ENCODE measurements at places on chromosomes 16 and 17.

DNA sequence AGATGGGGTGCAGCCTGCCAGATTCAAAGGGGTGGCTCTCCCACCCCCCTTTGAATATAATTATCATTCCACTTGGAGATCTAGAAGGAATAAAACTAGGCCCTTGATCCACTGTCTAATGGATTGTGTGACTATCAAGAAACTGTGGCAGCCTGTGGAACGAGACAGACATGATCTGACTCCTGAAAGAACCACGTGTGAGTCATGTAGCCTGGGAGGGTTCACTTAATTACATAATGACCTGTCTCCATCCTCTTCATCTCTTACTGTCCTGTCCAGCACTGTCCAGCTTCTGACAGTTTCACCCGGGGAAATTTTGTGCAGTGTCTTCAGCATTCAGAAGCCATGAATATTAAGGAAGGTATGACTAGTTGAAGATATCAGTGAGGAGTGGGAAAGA lies 43.3 kb upstream of the CDH13 start:
- no peak for DNase-seq

GRCh38 chr16:50721549-50722404 lies 20.1 kb upstream of the CYLD start:
- DNase-seq = no peak

DNA sequence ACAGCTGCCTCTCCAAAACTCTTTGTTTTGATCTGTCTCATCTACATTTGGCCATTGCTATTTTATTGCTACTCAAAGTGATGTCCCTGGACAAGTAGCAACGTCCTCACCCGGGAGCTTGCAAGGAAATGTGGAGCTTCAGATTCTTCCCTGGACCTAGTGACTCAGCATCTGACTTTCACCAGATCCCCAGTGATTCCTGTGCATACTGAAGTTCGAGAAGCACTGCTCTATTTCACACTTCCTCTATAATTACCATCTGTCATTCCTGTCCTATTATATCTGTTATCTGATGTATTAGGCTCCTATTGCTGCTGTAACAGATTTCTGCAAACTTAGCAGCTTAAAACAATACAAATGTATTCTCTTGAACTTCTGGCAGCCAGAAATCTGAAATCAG lies 28.5 kb upstream of the VAT1L start:
- no peak for DNase-seq

DNA sequence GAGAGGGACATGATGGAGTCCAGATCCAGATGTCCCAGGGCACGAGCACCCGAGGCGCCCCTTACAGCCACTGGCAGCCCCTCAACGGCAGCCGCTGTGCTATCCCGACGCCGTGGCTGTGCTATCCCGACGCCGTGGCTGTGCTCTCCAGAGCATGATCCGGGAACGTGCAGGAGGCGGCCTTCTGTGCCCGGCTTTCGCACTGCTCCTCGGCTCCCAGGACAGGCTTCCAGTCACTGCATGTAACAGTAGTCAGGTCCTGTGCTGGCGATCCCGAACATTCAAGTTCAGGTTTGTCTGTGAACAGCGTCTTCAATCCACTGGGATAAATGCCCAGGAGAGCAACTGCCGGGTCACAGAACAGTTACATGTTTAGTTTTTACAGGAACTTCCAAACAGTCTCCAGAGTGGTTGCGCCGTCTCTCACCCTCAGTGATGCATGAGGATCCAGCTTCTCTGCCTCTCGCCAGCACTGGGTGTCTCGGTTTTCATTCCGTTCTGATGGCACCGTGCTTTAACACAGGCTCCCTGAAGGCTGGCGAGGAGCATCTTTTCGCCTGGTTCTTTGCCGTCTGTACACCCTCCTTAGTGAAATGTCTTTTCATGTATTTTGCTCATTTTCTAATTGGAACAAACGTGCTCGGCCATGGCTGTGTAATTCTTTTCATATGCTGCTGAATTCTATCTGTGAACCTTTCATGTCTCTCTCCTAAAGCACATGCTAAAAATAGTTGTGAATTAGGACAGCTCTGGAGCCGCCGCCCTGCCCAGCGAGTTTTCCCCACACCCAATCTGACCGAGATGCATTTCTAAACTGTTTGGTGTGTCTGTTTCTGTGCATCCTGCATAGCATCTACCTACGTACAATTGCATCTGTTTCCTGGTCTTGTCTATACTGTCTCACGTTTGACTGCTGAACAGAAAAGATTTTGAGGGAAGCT lies 72.6 kb upstream of the METRNL start:
- DNase-seq = no peak

- no peak for DNase-seq
Observed at GRCh38 chr17:2400474-2400866, 390 bp downstream of the MNT start.

DNA sequence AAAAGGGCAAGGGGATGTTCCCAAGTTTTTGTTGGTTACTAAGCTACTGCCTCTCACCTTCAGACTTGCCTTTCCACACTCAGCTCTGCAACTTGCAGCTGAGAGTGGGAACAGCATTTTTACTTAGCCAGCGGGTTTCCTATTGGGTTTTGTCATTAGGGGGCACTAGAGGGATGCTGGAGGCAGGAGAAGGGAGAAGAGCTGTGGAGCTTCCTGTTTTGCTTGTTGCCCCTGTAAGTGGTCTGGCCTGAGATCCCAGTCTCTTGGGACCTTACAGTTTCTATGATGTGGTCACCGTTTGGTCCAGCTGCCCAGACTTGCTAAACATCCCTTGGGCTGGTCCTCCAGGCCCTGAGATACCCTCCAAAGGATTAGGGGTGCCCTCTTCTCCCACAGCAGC lies 209.6 kb upstream of the NLRP1 start:
- DNase-seq = no peak

- peak; percentile 95 for DNase-seq
Observed at GRCh38 chr16:684071-684794, at the start of gene JMJD8. TSS of gene JMJD8 (minus strand) at chr16:684334. CDS start at chr16:684319, 15 bp downstream.

DNA sequence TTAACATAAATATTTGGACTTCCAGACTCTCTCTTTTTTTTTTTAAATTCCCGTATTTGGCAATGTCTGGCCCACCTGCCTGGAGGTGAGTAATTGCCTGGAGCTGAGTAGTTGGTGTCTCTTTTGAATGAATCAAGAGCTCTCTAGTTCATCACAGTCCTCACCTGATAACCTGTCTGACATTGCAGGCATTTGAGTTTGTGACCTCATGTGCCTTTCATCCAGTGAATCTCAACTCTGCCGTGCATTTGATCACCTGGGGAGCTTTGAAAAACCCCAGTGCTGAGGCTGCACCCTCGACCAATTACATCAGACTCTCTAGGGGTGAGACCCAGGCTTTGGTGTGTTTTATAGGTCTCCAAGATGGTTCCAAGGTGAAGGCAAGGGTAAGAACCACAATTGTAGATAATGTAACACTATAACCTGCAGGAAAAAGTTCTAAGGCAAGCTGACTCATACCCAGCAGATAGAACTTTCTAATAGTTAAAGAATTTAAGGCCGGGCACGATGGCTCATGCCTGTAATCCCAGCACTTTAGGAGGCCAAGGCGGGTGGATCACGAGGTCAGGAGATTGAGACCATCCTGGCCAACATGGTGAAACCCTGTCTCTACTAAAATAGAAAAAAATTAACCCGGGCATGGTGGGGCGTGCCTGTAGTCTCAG lies 24.5 kb upstream of the HS3ST2 start:
- DNase-seq = no peak

DNA sequence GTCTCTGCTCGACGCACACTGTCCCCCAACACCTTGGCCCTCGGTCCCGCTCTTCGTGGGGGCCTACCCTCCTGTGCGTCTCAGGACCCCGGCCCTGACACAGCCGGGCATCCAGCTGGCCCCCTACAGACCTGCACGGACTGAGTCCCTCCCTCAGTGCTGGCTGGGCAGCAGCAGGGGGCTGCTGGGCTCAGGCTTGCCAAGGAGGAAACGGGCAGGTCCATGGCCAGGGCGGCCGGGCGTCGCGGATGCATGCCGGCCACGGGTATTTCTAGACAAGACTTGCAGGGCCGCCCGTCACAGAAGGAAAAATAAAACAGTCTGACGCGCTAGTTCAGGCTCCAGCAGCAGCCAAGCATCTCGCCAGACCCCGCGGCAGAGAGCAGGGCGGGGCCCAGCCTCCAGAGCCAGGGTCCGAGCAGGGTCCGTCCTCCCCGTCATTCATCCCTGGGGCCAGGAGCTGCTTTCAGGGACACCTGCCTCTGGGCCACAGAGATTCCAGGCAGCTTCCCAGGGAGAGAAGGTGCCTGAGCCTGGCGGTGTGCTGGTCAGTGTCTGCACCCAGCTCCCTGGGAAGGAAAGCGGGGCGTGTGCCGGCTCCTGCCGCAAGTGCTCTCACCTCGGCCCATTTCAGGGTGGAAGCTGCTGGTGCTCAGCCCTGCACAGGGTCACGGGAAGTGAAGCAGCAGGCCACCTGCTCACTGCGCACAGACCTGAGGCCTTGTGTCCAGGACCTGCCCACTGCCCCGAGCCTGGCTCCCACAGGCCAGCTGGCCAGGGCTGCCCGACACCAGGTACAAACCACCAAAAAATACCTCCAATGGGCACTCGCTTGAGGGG lies 7.2 kb upstream of the PVALEF start:
- DNase-seq = no peak

DNA sequence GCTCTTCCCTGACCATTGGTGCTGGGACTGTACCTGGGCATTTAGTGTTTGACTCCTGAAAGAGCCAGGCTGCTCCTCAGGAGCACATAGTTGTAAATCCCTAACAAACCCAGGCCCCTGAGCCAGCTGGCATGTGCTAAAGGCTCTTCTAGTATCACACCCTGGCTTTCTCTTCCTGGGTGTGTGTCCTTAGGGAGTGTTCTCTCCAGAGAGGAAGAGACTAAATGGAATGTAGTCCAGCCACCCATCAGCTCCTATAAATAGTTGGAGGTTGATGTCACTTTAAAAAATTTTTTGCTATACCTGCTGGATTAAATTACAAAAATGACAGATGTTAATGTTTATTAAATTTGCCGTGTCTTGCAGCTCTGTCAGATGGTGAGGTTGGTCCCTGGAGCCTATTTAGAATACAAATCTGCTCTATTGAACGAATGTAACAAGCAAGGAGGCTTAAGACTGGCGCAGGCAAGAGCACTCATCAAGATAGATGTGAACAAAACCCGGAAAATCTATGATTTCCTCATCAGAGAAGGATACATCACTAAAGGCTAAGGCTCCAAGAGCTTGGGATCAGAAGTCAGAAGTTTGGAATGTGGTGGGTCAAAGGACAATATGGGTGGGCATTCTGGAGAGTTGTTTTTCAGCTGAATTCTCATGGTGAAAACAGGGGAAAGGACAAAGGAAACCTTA lies 13.1 kb upstream of the DUSP14 start:
- no peak for DNase-seq

- no peak for DNase-seq
Observed at GRCh38 chr16:69727916-69728270, 1.5 kb upstream of the NQO1 start.

DNA sequence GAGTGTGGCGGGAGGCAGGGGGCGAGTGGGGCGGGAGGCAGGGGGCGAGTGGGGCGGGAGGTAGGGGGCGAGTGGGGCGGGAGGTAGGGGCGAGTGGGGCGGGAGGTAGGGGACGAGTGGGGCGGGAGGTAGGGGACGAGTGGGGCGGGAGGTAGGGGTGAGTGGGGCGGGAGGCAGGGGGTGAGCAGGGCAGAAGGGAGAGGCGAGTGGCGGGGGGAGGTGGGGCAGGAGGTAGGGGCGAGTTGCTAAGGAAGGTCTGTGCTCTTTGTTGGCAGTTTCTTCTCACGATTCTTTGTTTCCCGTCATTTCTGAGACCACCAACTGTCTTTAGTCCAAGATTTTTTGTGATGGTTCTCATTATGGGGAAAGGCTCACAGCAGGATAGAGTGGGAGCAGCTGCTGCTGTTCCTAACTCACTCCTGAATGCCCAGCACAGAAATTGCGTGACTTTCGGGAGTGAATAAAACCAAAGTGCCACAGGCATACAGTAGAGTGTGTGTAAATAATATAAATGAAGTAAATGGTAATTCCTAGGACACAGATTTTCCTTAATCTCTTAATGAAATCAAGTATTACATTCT lies 44.7 kb downstream of the COG7 start:
- DNase-seq = no peak

- DNase-seq = no peak
Observed at GRCh38 chr17:48873696-48874443, 18.7 kb upstream of the ATP5MC1 start.

- DNase-seq = no peak
Observed at GRCh38 chr16:6382924-6383459, 949.7 kb upstream of the RBFOX1 start.

DNA sequence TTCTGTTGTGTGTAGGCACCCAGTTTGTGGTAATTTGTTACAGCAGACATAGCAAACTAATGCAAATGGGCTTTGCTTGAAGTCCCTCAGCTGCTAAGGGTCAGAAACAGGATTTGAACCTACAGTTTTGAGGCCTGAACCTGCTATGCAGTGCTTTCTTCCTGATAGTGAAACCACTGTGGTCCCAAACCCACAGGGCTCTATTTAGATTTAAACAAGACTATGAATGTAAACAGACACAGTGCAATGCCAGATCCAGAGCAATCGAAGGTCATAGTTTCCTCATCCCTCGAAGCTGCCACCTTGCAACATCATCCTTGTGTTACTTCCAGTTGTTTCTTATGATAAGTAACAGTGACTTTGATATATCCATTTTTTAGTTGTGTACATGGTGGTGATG lies 630.2 kb downstream of the WWOX start:
- DNase-seq = peak; percentile 53

Data from large intestine (tissue), 12 donors.